ENCODE measurements at places on chromosomes 2 and 18.

DNA sequence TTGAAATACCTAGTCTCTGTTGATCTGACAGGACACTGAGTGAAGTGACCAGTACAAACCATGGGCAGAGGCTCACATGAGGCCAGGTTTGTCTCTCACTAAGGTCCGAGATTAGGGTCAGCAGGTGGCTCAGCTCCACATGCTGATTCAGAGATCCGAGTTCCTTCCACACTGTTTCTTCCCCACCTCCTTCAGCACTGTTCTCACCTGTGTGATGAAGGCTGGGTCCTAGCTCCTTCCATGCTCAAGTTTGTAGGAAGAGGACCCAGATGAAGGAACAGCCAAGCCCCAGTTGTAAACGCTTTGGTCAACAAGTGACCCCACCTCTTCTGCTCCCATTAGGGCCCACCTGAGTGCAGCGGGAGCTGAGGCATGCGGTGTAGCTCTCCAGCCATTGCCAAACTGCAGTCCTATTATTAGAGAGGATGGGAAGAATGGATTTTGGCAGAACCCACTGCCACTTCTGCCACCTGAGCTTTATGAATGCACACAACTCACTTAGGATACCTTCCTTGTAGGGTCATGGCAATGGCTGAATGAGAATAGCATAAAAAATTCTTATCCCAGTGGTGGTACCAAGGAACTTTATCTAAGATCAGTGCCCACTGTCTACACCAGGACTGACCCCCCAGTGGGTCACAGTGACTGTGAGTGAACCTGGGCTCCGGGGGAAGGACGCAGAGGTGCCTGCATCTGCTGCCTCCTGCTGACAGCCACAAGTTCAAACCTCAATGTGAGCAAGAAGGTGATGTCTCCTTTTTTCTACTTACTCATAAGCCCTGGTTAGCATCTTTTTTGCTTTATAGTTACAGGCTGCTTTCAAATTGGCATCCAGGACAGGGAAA is 324.8 kb upstream of the HS6ST1 start:
- no peak for DNase-seq

DNA sequence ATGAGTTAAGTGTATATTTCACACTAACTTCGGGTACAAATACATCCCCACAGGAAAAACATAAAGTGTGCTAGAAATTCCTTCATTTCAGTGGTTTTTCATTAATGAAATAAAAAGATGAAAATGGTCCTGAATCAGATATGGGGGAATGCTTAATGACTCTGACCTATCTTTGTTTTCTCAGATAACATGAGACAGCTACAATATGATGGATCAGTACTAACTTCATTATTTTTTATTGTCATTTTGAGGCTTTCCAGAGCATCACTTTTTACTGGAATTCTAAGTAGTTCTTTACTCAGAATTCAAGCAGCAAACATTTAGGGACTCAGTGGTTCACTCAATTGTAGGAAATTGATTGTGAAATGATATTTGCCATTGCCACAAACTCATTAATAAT is 2.8 kb downstream of the SYT4 start:
- DNase-seq: no peak

GRCh38 chr2:172226244-172227061 is 123.8 kb upstream of the DLX2 start:
- no peak for DNase-seq

DNA sequence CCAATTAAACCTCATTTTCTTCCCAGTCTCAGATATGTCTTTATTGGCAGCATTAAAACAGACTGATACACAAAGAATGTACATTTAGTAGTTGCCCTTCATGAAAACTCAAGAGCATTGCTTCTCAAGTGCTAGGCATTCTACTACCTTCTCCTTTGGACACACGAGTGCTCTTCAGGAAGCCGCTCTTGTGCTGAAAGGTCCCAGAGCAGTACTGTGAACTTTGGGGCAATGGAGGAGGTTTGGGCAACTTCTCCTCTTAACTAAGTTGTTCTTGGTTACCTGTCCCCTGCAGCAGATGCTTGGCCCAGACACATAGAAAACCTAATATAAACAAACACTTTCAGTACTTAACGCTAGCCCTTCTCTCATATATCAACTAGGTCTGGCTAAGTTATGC is 362.8 kb downstream of the DPP10 start:
- DNase-seq: no peak

DNA sequence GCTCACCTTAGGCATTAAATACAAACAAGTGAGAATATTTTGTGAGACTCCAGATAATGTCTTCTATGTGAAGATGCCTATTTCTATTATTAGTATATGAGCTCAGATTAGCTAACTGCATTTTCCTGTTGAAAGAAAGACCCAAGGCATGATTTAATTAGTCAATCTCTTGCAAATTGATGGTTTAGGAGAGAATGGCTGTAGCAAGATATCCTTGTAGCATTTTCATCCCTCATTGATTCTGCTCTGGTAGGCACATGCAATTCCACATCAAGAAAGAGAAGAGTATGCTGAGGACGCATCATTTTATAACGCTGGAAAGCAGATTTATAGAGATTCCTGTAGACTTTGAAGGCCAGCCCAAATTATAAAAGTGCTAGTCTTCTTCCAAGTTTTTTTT is 332.0 kb downstream of the SOX11 start:
- no peak for DNase-seq

DNA sequence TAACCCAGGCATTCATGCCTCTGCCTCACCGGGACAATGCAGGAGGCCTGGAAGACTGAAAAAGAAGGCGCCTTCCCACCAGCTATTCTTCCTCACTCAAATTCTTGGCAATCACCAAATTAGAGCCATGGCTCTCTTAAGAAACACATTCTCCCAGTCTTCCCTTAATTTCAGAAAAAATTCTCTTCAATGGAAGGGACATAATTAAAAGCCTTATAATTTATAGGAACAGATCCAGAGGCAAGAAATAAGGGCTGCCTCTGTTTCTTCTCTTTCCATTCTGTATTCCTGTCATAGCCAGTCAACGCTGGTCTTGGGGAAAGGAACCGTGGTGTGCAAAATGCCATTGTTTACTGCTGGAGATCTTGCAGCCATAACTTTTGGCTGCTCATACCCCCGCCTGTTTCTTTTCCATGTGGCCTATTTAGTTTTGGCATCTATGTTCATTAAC is 32.8 kb downstream of the DTNA start:
- no peak for DNase-seq

- DNase-seq: no peak
Measured at GRCh38 chr2:5064687-5065086, 627.5 kb upstream of the SOX11 start.

GRCh38 chr2:173605994-173606393 is 251.3 kb downstream of the CDCA7 start:
- no peak for DNase-seq

DNA sequence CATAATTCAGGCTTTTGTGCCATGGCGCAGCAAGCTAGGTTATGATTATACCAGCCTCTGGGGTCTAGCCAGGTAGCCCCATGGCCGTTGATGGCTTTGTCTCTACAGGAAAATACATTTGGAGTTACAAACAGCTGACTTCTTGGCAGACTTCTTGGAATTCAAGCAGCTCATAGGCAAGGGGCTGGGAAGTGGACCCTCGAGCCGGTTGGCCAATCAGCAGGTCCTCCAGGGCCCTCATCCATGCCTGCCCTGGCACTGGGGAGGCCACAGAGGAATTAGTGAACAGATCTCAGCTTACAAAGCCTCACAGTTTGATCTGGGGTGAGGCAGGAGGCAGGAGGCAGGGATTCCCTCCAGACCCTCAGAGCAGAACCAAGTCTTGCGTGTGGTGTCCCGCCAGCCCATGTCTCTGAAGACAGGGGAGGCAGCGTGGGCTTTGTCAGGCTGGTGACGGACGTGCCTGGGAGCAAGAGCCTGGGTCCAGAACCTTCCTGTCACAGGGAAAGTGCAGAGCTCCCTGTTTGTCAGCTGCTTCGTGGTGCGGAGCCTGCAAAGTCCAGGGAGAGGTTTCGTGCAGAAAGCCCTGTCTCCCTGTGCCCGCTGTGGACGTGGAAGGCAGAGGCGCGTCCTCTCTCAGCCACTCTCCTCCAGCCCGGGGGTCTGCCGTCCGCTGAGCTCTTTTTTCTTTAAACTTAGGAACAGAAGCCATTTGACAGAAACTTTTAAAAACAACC is 131.7 kb downstream of the KLHL29 start:
- DNase-seq: no peak

DNA sequence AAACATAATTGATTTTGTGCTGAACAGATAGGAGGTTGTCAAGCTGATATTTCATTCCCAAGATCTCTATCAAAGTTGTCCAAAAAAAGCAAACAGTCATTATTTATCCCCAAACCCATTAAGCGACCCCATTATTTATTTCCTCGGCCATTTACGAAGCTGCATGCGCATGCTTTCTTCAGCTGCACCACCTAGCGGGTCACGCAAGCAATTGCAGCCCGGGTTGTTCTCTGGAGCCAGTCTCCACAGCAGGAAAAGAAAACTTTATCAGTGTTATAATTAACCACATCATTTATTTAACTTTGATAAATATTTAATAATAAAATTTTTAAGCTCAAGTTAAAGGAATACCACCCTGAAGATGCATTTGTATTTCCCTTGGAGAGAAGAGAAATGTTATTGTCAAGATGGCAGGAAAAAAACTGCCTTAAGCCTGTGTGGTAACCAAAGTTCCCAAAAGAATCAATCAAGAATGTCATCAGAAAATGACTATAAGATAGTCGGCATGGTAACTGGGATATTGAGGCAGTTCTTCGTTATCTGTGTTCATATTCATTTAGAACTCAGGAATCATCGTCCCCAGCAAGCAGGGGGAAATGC is 304.7 kb downstream of the FBXO15 start:
- no peak for DNase-seq

GRCh38 chr2:154813636-154814035 is 115.1 kb downstream of the KCNJ3 start:
- no peak for DNase-seq

DNA sequence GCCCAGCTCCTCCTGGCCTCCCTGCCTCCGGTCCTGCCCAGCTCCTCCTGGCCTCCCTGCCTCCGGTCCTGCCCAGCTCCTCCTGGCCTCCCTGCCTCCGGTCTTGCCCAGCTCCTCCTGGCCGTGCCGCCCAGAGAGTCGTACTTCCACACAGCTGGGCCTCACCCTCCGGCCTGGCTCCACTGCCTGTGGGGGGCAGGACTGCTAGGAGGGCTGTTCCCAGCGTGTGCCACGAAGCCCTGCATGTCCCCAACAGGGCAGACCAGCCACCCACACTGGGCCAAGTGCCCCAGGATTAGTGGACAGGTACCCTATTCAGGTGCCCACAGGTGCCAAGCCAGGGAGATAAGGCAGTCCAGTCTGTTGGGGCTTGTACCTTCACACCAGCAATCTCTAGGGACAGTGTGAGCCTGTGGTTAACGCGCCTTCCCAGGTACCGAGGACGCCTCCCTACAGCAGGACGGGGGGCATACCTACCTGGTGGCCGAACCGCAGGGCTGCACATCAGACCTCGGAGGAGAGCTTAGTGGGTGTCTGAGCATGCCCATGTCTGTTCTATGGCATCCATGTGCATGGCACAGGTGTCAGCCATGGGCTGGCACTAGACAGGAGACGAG is 5.3 kb downstream of the GPC1 start:
- peak; percentile 37 for DNase-seq

GRCh38 chr2:148167855-148168254 is 147.0 kb downstream of the MBD5 start:
- DNase-seq: no peak

DNA sequence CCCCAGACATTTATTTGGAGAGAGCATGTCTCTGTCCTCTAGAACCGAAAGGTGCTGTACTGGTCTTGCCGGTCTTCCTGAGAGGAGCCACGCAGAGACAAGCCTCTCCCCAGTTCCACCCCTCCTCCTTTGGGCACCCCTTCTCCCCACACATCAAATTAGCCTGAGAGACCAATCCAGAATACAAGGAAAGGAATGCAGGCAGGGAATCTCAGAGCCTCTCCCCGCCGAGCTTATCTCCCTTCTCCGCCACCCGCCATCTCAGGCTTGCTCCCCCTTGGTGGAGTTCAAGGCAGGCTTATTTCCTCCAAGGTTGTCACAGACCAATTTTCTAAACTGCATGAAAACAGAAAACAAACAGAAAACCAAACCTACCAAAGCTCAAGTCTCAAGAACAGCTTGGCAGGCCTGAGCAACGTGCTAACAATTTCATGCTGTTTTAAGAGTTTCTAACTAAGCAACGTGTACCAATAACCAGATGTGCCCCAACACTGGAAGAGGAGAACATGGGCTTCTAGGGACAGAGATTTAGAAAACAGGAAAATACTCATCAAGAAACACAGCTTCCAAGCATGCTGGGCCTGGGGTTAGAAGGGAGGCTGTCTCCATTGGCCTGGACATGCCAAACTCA is 124.5 kb upstream of the PKDCC start:
- DNase-seq: no peak

- DNase-seq: no peak
Measured at GRCh38 chr2:56202381-56203121, 18.8 kb downstream of the CCDC85A start.

- DNase-seq: no peak
Measured at GRCh38 chr18:3345452-3345851, 83.5 kb downstream of the MYL12B start.

- DNase-seq: no peak
Measured at GRCh38 chr2:234805836-234806235, 146.0 kb upstream of the SH3BP4 start.

GRCh38 chr2:151999053-151999452 is 99.8 kb downstream of the CACNB4 start:
- DNase-seq: peak; percentile 61

- no peak for DNase-seq
Measured at GRCh38 chr2:145411493-145411892, 891.6 kb upstream of the ZEB2 start.

DNA sequence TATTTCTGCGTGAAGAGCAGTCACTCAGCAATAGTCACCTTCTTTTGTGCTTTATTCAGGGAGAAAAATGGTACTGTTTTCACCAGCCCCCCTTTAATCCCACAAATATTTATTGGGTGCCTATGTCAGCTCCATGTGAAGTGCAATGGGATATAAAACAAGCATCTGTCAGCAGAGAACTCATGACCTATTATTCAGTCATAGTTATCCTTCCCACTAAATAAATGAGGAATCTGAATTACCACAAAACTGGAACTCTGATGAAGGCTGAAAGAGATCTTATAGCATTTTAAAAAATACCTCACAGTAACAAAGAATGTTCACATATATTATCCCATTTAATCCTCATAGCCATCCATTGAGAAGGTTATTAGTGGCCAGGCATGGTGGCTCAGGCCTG is 45.8 kb downstream of the DHX57 start:
- DNase-seq: no peak

- no peak for DNase-seq
Measured at GRCh38 chr18:50726960-50727589, 92.7 kb downstream of the MRO start.

DNA sequence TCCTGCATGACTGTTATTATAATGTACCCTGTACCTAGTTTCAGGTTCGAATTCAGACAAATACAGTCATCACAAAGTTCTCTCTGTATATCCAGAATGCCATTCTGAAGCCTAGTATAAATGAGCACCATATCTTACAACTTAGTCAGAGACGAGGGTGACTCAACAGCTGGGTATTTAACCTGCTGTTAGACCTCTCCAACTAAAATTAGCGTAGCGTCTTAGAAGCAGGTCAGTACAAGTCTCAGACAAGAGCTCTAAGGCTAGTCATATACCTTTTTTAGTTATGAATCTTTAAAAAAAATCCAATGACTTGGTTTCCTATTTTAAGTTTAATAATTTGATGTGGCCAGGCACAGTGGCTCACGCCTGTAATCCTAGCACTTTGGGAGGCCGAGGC is 74.1 kb downstream of the CABYR start:
- no peak for DNase-seq
